ENCODE measurements at places on chromosomes 4 and X.

- H3K27me3 ChIP-seq, result no peaks in the 10 kb centered on the region
- H3K27ac ChIP-seq, result peak within 1 kb of the TSS; percentile 20
- peaks cover 4% of the 10 kb centered on the region for H3K4me1 ChIP-seq
- H3K36me3 ChIP-seq, result no peaks in the 10 kb centered on the region
- no peak within 1 kb of the TSS for H3K4me3 ChIP-seq
- DNase-seq, result no peak
These were observed at the start of gene ARHGEF6 for GRCh38 chrX:136780763-136781162. TSS of gene ARHGEF6 (minus strand) at chrX:136780932. CDS start at chrX:136780882, 50 bp downstream.

GRCh38 chr4:2249526-2250356 lies 7.8 kb upstream of the HAUS3 start:
- H3K36me3 ChIP-seq, result no peaks in the 10 kb centered on the region
- H3K27me3 ChIP-seq, result no peaks in the 10 kb centered on the region
- H3K4me1 ChIP-seq, result peaks cover 22% of the 10 kb centered on the region
- peak; percentile 1 for DNase-seq
- H3K27ac ChIP-seq, result no peak overlapping the region
- H3K4me3 ChIP-seq, result no peak overlapping the region

- H3K4me3 ChIP-seq, result no peak overlapping the region
- no peaks in the 10 kb centered on the region for H3K36me3 ChIP-seq
- no peak overlapping the region for H3K27ac ChIP-seq
These were observed 27.3 kb upstream of the CRLF2 start for GRCh38 chrX:1239681-1240142.

DNA sequence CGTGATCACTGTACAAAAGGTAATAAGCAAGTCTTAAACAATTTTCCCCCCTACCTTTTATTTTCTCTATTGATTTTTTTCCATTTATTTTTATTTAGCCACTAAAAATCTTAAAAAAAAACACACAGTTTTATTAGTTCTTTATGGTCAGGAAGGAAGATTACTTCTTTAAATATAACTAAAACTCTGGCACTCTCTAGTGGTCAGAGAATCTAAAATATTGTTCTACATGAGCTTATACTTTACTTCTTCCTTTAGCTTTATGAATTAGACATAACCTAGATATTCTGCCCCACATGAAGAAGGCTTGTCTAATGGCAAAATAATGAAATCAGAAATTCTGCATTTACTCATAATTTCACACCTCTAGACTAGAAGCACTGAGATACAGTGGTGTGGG lies 135.2 kb downstream of the PDE5A start:
- H3K27ac ChIP-seq, result no peak overlapping the region
- no peak overlapping the region for H3K4me3 ChIP-seq
- no peaks in the 10 kb centered on the region for H3K27me3 ChIP-seq
- DNase-seq, result no peak
- H3K4me1 ChIP-seq, result peaks cover 4% of the 10 kb centered on the region

DNA sequence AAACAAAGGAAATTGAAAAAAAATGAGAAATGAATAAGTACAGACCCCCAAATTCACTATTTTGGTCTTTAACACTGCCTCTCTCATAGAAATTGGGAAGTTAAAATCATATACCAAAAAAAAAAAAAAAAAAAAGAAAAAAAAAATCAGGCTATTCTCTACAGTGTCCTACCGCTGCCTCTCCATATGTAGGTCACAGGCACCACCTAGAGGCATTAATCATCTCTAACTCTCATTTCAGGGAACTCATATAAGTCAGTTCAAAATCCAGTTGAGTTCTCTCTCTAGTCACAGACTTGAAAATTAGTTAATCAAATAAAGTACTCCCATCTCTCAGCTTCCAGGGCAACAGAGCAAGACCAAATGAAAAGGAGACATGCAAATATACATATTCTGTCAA lies 47.9 kb downstream of the COX18 start:
- no peaks in the 10 kb centered on the region for H3K4me1 ChIP-seq
- no peak for DNase-seq
- H3K27ac ChIP-seq, result no peak overlapping the region
- no peaks in the 10 kb centered on the region for H3K27me3 ChIP-seq

- H3K4me1 ChIP-seq, result no peaks in the 10 kb centered on the region
- H3K36me3 ChIP-seq, result no peaks in the 10 kb centered on the region
- no peaks in the 10 kb centered on the region for H3K27me3 ChIP-seq
- H3K27ac ChIP-seq, result no peak overlapping the region
- H3K4me3 ChIP-seq, result no peak overlapping the region
These were observed 33.6 kb upstream of the ARX start for GRCh38 chrX:25049357-25049756.

- no peaks in the 10 kb centered on the region for H3K4me1 ChIP-seq
- H3K4me3 ChIP-seq, result no peak overlapping the region
- no peaks in the 10 kb centered on the region for H3K27me3 ChIP-seq
- no peaks in the 10 kb centered on the region for H3K36me3 ChIP-seq
- no peak for DNase-seq
These were observed 33.7 kb upstream of the GPR34 start for GRCh38 chrX:41655101-41655500.

DNA sequence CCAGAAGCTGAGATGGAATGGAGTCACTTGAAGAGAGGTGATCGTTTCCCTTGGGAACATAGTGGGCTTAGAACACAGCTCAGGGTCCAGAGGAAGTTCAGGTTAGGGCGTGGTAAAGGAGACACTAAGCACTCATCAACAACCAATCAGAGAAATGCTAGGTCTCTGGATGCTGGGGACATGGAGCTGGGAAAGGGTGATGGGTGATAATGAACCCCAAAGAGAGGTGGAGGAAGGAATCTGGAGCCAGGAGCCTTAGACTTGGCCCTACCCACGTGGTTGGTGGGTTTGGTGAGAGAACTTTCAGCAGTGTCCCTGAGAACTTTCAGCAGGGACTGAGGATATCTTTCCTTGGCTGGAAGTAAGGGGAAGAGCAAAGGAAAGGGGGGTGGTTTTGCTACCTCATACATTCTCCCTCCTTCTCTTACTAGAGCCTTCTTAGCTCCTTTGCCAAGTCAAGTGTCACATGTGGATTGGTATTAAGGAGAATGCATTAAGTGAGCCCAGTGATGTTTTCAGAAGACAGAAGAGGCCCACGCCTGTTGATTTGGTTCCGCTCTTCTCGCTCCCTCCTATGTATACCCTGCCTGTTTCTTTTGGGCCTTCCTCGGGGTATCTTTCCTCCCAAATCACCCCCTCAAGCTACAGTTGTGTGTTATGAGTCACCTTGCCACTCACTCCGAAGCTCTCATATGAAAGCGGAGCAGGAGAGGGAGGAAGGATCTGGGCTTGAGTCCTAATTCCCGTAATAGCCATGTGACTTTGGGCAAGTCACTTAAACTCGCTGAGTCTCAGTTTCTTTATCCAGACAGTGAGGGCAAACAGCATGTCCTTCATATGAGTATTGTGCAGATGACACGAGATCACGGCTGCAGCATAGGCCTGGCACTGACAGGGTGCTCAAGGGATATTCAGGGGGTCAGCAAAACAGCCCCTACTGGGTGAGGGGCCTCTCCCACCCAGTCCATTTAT lies 63.1 kb downstream of the TSC22D3 start:
- H3K36me3 ChIP-seq, result peaks cover 23% of the 10 kb centered on the region
- peak; percentile 51 for DNase-seq
- H3K27me3 ChIP-seq, result peaks cover 12% of the 10 kb centered on the region
- H3K27ac ChIP-seq, result peak overlapping the region; percentile 87
- H3K4me3 ChIP-seq, result no peak overlapping the region
- peaks cover 8% of the 10 kb centered on the region for H3K4me1 ChIP-seq

DNA sequence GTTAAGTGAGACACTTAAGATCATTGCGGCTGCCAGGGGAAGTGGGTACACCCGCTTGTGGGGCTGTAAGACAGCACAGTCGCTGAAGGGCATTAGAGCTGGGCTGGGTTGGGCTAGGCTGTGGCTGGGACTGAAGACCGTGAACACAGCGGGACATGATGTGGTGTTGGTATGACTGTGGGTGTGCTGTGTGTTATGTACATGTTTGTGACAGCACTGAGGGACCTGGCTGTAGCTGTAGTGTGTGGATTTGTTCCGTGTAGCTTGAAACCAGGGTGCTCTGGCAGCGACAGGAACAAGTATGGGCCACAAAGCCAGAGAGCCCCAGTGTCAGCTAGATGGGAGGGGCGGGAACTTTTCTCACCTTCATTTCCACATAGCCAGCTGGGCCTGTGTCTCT lies 82.1 kb downstream of the NHSL2 start:
- H3K27me3 ChIP-seq, result peaks cover 13% of the 10 kb centered on the region
- no peak for DNase-seq
- H3K4me1 ChIP-seq, result no peaks in the 10 kb centered on the region
- H3K36me3 ChIP-seq, result no peaks in the 10 kb centered on the region
- no peak overlapping the region for H3K27ac ChIP-seq

DNA sequence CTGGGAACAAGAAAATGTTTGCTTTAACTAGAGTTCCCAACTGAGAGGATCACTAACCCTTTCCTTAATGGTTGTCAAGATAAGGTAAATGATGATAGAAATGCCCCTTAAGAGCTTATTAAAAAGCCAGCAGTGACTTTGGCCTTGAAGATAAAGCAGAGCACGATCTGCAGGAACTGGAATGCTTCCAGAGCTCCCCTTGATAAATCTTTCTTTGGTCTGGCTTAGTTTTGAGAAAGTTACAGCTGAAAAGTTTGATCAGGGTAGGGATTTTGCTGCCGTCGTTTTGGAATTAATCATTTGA lies 64.0 kb downstream of the PTTG2 start:
- H3K27me3 ChIP-seq, result no peaks in the 10 kb centered on the region
- no peaks in the 10 kb centered on the region for H3K36me3 ChIP-seq
- peaks cover 11% of the 10 kb centered on the region for H3K4me1 ChIP-seq
- no peak overlapping the region for H3K27ac ChIP-seq

DNA sequence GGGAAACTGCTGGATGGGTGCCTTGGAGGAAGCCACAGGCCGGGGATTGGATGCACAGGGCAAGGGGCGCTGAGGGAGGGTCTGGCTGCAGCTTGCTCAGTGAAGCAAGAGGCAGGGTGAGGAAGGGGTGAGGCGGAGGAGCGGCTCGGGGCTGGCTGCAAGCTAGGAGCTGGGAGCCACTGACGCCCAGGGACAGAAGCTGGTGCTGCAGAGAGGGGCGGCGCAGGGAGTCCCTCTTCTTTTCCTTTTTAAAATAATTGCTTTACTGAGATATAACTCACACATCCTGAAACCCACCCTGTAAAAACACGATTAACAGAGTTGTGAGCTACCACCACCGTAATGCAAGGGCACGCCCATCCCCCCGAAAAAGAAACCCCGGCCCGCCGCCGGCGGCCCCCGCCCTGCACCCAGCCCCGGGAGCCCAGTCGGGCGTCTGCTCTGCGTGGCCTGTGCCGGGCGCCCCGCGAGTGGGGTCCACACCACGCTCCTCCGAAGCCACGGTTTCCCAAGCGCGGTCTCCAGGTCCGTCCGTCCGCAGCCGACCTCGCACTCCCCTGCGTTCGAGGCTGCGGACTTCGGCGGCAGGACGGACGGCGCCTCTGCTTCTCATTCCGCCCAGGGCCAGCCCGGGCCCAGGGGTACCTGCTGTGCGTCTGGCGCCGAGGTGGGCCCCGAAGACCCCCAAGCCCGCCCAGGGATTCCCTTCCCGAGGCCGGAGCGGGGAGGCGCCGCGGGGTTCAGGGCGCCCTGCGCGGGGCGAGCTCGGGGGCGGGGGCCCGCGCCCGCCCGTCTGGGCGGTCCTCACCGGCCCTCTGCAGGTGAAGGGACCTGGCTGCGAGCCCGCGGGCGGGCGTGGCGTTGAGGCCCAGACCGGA lies 866 bp upstream of the UVSSA start:
- H3K36me3 ChIP-seq, result no peaks in the 10 kb centered on the region
- peak; percentile 60 for DNase-seq
- peak overlapping the region; percentile 99 for H3K27ac ChIP-seq
- peak overlapping the region; percentile 69 for H3K4me3 ChIP-seq

GRCh38 chrX:41695426-41695825 lies 6.7 kb downstream of the GPR34 start:
- H3K4me3 ChIP-seq, result no peak overlapping the region
- H3K4me1 ChIP-seq, result peaks cover 4% of the 10 kb centered on the region

- H3K27ac ChIP-seq, result no peak overlapping the region
- no peaks in the 10 kb centered on the region for H3K27me3 ChIP-seq
- H3K4me1 ChIP-seq, result no peaks in the 10 kb centered on the region
- no peaks in the 10 kb centered on the region for H3K36me3 ChIP-seq
- H3K4me3 ChIP-seq, result no peak overlapping the region
These were observed 145.4 kb downstream of the FNIP2 start for GRCh38 chr4:158914218-158914617.

DNA sequence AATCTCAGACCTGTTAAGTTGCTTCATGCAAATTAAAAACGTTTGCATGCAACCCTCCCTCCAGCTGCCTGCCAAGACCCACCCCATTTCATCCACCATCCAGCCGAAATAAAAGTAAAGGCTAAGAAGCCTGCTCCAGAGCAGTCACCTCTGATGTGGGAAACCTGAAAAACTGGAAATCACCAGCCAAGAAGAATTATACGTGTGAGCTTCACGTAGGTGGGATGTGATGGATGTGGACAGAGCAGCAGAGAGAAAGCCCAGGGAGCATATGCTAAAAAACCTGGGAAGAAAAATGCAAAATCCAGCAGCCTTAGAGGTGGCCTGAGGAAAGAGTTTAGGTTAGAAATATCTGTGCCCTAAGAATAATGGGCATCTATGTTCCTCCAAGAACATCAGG lies 160.6 kb upstream of the STS start:
- no peak overlapping the region for H3K4me3 ChIP-seq
- no peaks in the 10 kb centered on the region for H3K27me3 ChIP-seq
- DNase-seq, result no peak
- H3K27ac ChIP-seq, result no peak overlapping the region

- peak; percentile 89 for DNase-seq
- peak overlapping the region; percentile 97 for H3K27ac ChIP-seq
- peak overlapping the region; percentile 91 for H3K4me3 ChIP-seq
- no peaks in the 10 kb centered on the region for H3K36me3 ChIP-seq
- H3K4me1 ChIP-seq, result no peaks in the 10 kb centered on the region
These were observed 2.3 kb downstream of the MAML3 start for GRCh38 chr4:140151699-140152012.

- no peak overlapping the region for H3K4me3 ChIP-seq
- peaks cover 3% of the 10 kb centered on the region for H3K27me3 ChIP-seq
- no peak for DNase-seq
- no peaks in the 10 kb centered on the region for H3K4me1 ChIP-seq
- no peaks in the 10 kb centered on the region for H3K36me3 ChIP-seq
These were observed 212.4 kb upstream of the TTC29 start for GRCh38 chr4:147157860-147158701.

Measured in adrenal gland (tissue), 19 donors.